ENCODE measurements at places on chromosomes 1 and 21.

DNA sequence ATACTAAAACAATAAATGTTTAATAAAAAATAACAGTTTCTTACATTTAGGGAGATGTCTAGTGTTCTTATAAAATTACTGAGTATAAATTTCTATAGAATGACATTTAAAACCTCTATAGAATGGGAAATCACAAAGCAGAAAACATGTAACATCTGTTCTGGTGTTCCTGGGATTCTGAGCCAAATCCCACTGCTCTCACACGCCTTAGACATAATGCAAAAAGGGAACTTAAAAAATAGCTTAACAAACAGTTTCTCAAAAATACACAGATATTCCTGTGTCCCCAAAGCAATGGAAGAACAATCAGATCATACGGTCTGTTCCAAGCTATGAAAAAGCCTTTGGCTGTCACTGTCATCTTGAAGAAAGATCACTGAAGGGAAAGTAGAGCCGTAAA is 27.0 kb upstream of the ZNF124 start:
- no peak for DNase-seq

- no peak for DNase-seq
Measured at GRCh38 chr1:231681006-231681405, 54.4 kb downstream of the DISC1 start.

GRCh38 chr1:235525314-235525713 is 21.1 kb upstream of the B3GALNT2 start:
- DNase-seq: no peak

DNA sequence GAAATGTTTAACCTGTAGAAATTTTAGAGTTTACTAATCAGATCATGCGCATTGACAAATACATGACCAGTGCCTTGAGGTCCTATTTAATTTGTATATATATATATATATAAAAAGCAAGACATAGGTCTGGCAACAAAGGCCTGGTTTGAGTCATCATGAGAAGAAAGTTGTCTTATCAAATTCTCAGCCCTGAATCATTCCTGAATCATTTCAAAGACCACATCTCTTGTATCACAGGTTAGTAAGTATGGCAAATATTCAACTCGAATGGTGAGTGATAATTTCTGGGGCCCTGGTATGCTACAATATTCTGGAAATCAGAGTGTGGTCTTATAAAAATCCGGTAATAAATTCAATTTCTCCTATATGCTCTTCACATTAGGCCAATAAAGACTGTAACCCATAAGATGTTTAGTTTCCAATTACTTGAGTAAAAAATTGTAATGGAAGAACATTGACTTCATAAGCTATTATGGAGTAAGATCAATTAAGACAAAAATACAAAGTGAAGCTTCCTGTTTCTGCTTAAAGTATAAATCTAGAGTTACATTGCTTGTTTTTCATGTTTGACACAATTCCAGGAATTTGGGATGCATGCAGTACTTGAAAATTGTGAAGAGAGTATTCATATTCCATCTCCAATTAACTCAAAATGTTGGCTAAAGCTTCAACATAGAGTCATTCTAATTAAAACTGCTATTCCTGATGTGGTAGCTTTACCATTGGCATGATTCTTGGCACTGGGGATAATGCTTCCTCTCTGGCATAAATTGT is 309.4 kb downstream of the BRINP3 start:
- DNase-seq: no peak

- no peak for DNase-seq
Measured at GRCh38 chr1:108082001-108082400, 117.0 kb upstream of the VAV3 start.

DNA sequence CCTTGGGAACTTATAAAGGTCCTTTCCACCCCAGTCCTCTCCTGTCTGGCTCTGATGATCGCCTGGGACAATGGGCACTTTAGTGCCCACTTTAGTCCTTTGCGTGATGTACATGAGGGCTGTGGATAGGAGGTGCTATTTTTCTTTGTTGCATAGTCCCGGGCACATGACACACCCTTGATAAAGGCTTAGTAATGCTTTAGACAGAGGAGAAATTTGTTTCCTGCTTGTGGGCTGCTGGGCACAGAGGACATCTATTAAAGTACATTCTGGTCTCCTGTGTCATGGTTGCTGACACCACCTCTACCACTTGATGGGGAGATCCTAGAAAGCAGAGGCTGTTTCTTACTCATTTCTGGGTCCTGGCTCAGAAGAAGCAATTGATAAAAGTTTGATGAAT is 5.4 kb upstream of the KNCN start:
- no peak for DNase-seq

GRCh38 chr1:162994921-162995320 is 74.2 kb upstream of the RGS4 start:
- no peak for DNase-seq

GRCh38 chr1:171985639-171986038 is 144.3 kb downstream of the DNM3 start:
- no peak for DNase-seq

DNA sequence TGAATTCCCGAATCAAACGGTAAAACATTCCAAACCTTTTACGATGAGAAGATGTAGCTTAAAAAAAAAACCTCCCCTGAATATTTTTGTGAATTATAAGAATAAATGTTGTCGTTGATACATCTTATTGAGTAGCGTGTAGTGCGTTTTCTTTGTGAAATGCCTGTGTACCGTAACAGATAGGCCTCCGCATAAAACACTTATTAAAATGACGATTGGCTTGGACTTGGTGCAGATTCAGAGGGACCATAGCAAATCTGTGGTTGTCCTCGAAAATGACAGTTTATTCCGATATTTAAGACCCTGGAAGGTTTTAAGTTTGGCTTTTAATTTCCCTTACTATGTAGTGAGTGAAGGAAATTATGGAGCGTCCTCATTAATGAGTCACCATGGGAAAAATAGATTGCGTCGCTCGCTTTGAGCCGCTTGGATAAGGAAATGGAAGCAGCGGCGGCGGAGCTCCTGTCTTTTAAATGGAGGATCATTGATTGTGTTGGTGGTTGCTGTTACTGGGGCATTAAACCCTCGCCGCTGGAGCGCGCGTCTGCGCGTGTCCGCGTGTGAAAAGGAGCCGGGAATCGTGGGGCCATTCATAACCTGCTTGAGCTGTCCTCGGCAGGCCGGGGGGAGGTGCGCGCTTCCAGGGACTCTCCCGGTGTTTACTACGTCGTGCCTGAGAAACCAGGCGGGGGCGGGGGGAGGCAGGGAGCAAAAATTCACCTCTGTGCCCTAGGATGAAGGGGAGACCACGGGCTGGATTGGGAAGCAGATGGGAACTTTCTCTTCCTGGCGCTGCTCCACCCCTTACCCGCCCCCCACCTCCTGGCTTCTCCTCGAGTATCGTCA is 1.6 kb downstream of the SPEN start:
- DNase-seq: peak; percentile 85

GRCh38 chr1:28365864-28366263 is 3.7 kb upstream of the PHACTR4 start:
- no peak for DNase-seq

DNA sequence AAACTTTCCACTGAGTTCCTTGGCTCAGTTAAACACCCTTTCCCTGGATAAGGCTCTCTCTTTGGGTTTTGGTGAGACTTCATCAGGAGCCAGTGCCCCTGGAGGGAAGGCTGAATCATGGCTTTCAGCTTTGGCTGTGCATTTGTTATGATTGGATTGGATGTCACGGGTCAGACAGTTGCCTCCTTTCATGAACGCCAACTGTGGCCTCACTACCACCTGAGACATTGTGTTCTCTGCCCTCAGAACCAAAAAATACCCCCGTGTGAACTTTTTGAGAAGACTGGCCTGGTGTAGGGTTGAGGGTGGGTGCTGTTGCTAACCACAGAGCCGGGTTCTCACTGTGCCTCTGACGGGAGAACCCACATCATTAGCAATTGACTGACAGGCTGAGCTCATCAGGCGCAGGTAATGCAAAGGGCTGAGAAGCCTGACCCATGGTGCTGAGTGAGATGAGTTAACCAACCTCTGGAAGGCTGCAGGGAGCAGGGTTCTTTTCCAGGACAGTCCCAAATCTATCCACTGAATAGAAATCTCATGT is 65.6 kb downstream of the HHAT start:
- no peak for DNase-seq
